ENCODE measurements at places on chromosomes 7 and 10.
A peak's percentile ranks its signal among the peaks of the same experiment; 100 is the strongest.

- DNase-seq: no peak
These were observed 57.4 kb downstream of the SKIDA1 start for GRCh38 chr10:21468086-21468485.

- DNase-seq: no peak
These were observed 84.2 kb downstream of the NPY start for GRCh38 chr7:24368161-24368560.

GRCh38 chr7:42935861-42936260, 3.7 kb downstream of the MRPL32 start:
- no peak for DNase-seq

- no peak for DNase-seq
These were observed 437.6 kb upstream of the ZMIZ1 start for GRCh38 chr10:78630944-78631838.

GRCh38 chr7:2968616-2969397, 74.9 kb downstream of the CARD11 start:
- no peak for DNase-seq

DNA sequence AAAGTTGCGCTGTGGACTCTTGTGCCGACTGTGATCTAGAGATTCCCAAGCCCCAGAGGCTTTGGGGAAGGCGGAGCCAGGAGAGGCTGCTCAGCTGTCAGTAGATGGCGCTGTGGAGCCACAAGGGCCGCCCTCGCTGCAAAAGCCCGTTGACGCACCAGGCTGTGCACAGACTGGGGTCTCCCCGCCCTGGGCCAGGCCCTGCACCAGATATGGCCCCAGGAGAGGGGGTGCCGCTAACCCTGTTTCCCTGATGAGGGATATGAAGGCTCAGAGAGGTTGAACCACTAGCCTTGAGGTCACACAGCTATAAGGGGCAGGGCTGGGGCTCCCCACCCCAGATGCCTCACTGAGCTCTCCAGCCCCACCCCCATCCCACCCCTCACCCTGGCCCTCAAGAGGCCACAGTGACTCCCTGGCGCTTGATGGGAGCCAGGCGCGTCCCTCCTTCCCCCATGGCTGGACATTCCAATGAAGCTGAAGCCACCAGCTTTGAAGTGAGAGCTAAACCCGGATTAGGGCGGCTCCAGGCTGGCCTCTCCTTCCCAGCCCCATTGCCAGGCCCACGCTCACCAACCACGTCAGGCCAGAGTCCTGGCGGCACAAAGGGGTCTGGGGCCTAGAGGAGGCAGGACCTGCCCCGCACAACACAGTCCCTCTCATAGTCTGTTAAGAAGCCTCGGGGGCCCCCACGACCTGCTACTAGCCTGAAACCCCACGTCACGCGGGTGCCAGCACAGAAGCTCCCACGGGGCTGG, 26.4 kb downstream of the MYL10 start:
- peak; percentile 81 for DNase-seq

- DNase-seq: no peak
These were observed 243.4 kb downstream of the MGMT start for GRCh38 chr10:129710510-129710847.

GRCh38 chr10:105950410-105950809, 1214.1 kb downstream of the SORCS1 start:
- DNase-seq: peak; percentile 13

DNA sequence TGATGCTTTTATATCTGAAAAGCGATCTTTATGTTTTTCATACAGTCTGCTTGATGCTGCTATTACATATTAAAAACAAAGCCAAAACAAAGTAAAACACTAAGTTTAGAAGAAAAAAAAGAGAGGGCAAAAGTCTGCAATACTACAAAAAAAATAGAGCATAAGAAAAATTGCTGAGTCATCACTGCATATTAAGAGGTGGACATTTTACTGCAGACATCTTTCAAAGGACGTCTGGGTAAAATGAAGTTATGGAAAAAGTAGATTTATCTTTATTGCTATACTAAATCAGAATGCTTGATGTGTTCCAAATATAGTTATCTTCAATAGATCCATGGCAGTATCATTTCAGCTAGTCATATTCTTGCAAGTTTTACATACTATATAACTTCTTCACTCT, 172.0 kb downstream of the MAGI2 start:
- DNase-seq: no peak

DNA sequence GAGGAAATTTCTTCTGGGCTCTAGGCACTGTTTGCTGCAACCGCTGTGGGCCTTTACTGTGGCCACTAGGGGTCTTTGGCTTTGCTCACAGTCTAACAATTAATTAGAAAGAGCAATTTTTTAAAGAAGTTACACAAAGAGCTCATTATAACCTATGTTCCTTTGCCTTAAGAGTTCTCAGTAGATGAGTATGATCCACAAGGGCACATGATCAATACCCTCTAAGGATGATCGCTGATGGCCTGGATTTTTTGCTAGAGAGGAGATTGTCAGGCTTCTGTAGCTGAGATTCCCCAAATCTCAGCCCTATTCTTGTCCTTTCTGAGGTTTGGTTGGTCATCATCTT, 80.8 kb upstream of the RHOBTB1 start:
- DNase-seq: peak; percentile 24

DNA sequence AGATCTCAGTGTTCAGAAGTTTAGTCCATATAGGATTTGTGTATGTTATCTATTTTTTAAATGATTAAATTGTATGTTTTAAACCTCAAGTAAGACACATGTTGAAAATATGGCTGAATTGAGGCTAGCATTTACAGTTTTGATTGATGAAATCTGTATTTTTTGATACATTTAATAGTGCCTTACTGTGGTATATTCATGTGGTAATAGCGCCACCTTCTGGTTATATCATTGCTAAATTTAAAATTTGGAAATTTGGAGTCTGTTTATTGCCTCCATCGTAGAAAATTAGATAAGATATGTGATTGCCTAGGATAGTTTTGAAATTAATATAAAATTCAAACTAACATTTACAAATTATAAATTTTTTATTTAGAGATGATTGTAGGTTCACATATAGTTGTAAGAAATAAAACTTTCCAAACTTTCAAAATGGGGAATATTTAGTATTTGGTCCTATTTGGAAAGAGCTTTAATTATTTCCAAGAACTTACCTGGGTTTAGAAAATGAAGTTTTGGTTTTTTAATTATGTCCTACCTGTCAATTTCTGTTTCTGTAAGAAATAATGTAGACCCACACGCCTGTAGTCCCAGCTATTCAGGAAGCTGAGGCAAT, 19.1 kb upstream of the ARMS2 start:
- DNase-seq: no peak

DNA sequence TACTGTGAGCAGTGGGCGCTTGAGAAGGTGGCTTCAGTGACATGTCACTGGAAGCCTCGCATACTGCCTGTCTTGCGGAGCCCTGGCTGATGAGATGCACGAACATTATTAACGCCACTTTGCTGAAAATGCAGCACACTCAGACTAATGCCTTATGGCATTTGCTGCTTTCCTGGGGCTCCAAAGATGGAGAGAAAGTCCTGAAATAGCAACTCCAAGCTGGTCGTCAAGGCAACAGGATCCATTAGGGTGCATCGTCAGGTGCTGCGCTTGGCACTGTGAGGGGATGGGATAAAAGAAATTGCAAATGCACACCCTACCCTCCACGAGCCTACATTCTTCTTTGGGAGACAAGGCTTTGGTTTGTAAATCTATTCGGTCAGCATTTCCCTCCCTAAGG, 592.5 kb downstream of the TYW1 start:
- DNase-seq: no peak

DNA sequence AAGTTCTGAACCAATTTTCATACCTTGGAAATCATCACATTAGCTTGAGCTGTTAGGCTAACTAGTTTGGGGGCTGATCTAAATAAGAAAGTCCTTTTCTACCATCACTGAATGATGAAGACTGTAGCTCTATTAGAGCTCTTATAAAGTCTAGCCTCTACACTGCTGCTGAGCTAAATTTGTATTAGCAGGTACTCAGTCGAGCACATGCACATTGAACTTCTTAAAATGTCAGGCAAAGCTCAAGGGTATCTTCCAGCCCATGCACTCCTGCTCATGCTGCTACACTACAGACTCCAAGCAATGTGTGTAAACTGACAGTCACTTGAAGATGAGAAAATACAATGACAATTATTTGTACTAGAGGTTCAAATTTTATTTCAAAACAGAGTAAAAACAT, 158.8 kb upstream of the TMEM229A start:
- no peak for DNase-seq

GRCh38 chr7:32091608-32092210, 21.5 kb upstream of the PDE1C start:
- no peak for DNase-seq

DNA sequence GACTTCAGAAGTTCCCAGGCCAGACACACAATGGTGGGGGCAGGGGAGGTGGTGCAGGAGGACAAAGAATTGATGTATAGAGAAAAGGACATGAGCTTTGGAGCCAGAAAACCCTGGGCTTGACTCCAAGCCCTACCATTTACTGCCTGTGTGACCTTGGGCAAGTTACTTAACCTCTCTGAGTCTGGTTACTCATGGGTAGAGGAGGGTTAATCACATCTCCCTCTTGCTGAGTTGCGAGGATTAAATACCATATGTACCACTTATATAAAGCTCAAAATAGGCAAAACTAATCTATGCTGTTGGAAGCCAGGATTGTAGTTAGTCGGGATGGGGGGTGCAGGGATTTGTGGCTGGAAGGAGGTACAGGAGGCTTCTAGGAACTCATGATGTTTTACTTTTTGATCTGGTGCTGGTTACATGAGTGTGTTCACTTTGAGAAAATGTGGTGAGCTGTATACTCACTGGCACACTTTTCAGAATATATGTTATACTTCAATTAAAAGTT, 106.8 kb downstream of the SLIT1 start:
- no peak for DNase-seq

- DNase-seq: no peak
These were observed 259.4 kb upstream of the SORCS1 start for GRCh38 chr10:107423903-107424302.

DNA sequence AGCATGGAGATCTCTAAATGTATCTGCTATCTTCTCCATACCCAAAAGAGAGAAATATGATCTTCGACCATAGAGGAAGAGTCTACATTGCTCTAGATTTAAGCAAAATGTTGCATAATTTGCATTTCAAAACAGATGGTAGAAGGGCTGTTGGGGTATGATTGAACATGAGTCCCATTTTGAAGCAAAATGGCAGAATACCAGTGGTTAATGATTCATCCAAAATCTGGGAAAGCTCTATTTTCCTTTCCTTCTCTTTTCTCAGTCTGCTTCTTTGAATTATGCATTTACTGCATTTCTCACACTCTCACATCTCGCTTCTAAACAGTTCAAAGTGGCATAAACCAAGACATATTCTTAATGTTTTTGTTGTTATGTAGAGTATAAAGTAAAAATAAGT, 178.5 kb downstream of the MACC1 start:
- no peak for DNase-seq

DNA sequence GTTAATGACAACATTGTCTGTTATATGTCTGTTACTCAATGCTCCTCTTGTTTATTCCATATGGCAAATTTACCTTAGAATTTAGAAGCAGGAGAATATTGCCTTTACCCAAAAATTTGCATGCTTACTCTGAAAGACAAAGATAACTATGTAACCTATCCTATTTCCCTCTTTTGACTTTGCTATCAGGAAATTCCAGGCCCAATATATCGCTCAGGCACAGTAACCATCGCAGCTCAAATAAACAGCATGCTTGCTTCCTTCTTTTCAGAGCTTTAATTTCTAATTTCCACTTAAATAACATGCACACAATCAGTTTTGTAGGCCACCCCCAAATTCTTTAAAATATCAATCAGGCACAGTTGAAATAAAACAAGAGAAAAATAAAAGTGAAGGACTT, 57.8 kb downstream of the EBLN1 start:
- no peak for DNase-seq

- DNase-seq: no peak
These were observed 439.5 kb downstream of the NEBL start for GRCh38 chr10:20457649-20458048.

GRCh38 chr7:9557853-9558252, 1124.4 kb downstream of the NXPH1 start:
- DNase-seq: no peak

DNA sequence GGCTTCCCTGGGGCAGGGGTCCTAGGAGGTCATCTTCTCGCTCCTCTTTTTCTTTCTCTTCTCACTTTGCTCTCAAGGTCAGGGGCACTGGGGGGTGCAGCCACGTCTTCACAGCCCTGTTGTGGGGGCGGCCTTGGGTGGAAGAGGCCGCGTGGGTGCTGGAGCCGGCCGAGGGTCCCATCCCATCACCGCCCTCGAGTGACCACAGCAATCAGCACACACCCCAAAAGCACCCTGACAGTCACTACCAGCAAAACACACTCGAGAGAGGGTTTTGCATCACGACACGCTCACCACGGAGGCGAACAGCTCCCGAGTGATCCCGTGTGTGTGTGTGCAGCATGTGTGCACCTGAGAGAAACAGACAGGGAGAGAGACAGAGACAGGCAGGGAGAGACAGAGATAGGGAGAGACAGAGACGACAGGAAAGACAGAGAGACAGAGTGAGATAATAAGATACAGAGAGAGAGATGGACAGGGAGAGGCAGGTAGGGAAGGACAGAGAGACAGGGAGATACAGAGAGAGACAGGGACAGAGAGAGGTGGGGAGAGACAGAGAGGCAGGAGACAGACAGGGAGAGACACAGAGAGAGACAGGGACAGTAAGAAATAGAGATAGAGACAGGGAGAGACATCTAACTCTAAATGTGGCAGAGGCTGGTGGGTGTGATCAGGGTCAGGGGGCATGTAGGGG, 100.9 kb downstream of the WDR37 start:
- DNase-seq: no peak

GRCh38 chr10:24483701-24484100, 240.0 kb downstream of the ARHGAP21 start:
- DNase-seq: peak; percentile 32

DNA sequence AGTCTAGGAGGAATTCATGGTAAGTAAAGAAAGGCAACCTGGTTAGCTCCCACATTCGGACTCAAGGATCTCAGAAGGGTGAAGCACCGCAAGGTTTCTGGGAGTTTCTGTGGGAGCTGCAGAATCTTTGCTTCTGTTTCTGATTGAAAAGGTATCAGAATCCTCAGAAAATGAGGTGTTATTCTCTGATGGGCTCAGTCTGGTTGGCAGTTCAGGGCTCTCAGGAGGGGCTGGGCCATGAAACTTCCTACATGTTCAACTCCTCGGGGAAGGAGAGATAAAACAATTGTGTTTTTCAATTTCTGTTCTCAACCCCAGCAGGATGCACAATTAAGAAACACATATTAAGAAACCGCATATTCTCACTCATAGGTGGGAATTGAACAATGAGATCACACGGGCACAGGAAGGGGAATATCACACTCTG, 9.1 kb downstream of the OR2A7 start:
- DNase-seq: no peak

DNA sequence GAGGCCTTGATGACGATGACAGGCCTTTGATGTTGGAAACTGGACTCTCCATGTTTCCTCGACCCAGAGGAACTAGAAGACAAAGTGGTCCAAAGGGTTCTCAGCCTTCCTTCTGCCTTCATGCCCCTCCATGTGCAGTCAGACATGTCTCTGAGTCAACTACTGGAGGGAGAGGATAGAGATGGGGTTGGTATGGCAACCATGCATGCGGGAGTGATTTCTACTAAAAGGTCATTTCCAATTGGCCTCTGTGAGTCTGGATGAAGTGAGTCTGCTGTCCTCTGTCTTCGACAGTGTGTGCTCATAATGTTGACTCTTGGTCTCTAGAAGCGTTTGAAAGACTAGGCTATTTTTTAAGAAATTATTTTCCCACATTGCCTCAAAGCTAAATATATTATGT, 29.2 kb downstream of the STK17A start:
- DNase-seq: peak; percentile 27
